ENCODE measurements at places on chromosomes 4 and X.

DNA sequence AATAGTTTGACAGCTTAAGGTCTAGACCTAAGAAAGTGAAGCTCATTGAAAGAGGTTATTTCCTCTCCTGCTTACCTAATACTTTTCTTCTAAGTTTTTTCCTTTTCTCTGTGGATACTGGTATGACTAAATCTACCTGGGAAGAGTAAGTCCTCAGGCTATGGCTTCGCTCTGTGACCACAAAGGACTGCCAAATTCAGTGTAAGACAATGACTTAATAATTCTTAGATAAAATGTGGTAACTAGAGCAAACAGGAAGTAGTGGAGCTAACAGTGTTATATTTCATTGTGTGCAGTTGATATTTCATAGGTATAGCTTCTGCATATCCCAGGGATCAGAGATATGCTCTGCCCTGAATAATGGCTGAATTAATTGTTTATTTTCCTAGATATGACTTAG is 418.9 kb downstream of the CCSER1 start:
- DNase-seq, result no peak

GRCh38 chrX:20319054-20319453 is 52.3 kb upstream of the RPS6KA3 start:
- no peak for DNase-seq

- no peak for DNase-seq
Observed at GRCh38 chrX:129726307-129727111, 12.3 kb upstream of the XPNPEP2 start.

- no peak for DNase-seq
Observed at GRCh38 chr4:33422656-33423055, 2702.5 kb downstream of the PCDH7 start.

- DNase-seq, result no peak
Observed at GRCh38 chrX:67787196-67787595, 243.4 kb downstream of the AR start.

DNA sequence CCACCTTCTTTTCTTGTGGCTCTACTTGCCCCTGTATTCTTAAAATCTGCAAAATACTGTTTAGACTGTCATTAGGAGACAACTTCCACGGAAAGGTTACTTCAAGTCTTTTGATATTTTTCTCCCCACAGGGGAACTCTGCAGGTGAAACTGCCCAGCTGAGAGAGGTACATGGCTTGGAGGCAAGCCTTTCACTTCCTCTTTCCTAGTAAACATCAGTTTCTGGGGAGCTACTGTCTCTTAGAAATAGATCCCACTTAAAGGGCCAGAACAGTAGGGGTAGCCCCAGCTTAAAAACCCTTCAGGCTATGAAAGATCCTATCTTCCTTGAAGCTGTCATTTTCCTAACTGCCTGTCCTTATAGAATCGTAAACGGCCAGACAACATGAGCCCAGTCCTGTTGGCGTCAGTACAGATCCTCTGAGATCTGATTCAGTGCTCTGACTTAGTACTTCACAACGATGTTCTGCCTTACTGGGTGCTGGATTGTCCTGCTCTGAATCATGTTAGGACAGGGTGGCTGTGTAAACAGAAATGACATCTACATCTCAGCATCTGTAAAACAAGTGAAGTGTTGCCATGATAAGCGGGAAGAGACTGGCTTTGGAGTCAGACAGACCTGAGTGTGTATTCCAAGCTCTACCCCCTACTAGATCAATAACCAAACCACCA is 102.1 kb downstream of the ITIH6 start:
- DNase-seq, result no peak

GRCh38 chr4:7170012-7170411 is 22.3 kb upstream of the SORCS2 start:
- DNase-seq, result no peak

DNA sequence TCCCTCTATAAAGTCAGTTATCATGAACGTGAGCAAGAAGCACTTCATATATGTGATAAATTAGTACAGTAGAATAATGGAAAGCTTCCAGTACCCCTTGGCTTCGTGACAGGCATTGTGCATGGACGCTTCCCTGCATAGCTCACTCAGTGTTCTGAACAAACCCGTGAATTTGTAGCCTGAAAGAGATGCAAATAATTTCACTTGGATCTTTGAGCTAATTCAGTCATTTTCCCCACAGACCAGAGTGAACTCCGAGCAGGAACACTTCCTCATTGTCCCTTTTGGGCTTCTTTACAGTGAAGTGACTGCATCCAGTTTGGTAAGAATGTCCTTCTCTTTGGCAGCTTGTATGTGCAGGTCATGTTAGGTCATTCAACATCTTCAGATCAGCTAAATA is 50.1 kb downstream of the ADD1 start:
- no peak for DNase-seq

DNA sequence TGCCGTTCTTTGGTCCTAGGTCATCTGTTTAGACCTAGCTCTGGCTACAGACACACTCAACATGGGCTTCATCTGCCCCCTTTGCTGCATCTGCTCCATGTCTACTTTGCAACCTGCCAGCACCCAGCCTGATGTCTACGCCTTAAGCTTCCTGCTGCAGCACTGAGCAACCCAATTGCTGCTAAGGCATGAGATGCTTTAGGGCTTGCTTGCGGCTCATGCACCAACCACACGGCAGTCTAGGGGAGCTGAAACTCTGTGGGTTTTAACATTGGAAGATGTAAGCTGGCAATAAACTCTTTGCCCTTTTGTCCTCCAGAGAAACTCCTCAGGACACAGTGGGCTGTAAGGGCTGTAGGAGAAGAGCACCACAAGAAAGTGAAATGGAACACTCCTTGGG is 11.7 kb upstream of the CLNK start:
- no peak for DNase-seq

GRCh38 chrX:10007621-10008020 is 40.5 kb downstream of the CLDN34 start:
- DNase-seq, result no peak

DNA sequence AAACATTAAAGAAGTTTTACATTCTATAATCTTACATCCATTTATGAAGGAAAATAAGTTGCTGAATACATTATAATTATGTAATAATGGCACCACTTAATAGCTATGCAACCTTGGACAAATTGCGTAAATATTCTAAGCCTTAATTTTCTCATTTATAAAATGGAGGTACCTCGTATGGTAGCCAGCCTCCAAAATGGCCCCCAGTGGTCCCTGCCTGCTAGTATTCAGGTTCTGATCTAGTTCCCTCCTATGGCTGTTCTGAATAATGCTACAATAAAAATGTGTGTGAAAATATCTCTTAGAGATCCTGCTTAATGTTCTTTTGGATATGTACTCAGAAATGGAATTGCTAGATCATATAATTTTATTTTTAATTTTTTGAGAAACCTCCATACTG is 11.0 kb upstream of the NKX3-2 start:
- DNase-seq, result no peak

DNA sequence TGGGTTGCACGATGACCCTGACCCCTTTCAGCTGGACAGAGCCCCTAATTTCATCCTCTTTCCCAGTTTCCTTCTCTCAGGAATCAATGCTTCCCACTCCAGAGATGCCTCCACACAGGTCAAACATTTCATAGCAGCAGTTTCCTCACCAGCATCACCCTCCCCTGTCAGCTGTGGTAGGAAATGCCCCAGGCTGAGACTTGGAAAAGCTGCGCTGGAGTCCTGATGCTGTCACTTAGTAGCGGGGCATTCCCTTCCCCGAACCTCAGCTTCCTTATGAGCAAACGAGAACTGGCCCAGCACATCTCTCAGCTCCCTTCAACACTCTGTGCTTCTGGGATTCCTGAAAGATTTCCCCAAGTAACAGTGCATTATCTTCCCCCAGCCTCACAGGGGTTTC is 2.7 kb downstream of the GJB1 start:
- DNase-seq, result no peak

DNA sequence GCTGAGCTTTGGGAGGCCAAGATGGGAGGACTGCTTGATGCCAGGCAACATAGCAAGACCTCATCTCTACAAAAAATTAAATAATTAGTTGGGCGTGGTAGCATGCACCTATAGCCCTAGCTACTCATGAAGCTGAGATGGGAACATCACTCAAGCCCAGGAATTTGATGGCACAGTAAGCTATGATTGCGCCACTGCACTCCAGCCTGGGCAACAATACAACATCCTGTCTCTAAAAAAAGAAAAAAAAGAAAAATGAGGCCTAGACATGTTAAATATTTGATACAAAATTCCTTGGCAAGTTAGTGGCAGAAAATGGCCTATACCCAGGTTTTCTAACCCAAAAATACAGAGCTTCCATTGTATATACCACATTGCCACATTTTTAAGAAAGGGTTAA is 88.1 kb upstream of the MAB21L2 start:
- no peak for DNase-seq

GRCh38 chr4:89101256-89102161 is 9.8 kb upstream of the TIGD2 start:
- DNase-seq, result no peak

GRCh38 chr4:69224891-69225290 is 10.3 kb upstream of the UGT2B11 start:
- no peak for DNase-seq

- no peak for DNase-seq
Observed at GRCh38 chr4:73021634-73022033, 47.9 kb downstream of the COX18 start.

- no peak for DNase-seq
Observed at GRCh38 chr4:139988863-139989765, 164.9 kb downstream of the MAML3 start.

DNA sequence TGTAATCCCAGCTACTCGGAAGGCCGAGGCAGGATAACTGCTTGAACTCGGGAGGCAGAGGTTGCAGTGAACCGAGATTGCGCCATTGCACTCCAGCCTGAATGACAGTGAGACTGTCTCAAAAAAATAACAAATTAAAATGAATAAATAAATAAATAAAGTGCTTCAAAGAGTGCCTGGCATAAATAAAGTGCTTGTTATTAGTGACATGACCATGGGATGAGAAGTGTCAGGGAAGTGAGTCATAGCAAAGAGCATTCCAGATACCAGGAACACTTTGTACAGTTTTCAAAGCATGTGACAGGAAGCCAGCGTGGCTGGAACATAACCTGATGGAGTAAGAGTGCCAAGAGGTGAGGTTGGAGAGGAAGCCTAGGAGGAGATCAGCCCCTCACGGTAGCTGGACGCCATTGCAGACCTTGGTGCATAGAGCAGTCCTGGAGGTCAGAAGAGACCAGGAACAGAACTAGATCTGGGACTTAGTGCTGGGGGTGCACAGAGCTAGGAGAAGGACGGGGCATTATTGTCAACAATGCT is 6.0 kb upstream of the WDR13 start:
- DNase-seq, result no peak

- DNase-seq, result no peak
Observed at GRCh38 chrX:11239230-11239629, 54.0 kb upstream of the AMELX start.

DNA sequence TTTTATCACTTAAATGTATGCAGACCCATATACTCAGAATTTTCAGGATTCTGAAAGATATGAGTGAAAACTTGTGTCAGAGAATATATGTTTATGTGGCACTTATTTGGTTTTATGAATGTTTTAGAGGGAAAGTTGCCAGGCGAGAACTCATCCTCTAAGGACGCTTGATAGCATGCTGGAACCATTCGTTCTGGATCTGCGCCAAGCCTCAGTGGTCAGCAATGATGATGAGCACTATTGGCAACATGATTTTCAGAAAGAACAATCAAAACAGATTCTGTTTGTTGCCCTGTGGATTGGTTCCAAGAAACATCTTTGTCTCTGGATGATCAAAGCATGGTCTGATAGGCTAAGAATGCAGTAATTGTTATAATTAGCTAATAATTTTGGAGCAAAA is 32.1 kb upstream of the RAPGEF2 start:
- no peak for DNase-seq

DNA sequence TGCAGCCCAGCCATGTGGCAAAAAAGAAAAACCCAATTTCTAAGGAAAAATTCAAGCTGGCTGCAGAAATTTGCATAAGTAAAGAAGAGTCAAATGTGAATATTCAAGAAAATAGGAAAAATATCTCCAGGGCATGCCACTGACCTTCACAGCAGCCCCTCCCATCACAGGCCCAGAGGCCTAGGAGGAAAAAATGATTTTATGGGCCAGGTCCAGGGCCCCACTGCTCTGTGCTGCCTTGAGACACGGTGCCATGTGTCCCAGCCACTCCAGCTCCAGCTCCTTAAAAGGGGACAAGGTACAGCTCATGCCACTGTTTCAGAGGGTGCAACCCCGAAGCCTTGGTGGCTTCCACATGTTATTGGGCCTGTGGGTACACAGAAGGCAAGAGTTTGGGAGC is 182.7 kb upstream of the FGF16 start:
- no peak for DNase-seq

GRCh38 chr4:165308606-165309005 is 18.9 kb upstream of the MSMO1 start:
- no peak for DNase-seq

- DNase-seq, result no peak
Observed at GRCh38 chr4:100118181-100118580, 72.1 kb downstream of the DDIT4L start.

GRCh38 chr4:184397516-184398163 is 76.7 kb downstream of the IRF2 start:
- DNase-seq, result no peak

DNA sequence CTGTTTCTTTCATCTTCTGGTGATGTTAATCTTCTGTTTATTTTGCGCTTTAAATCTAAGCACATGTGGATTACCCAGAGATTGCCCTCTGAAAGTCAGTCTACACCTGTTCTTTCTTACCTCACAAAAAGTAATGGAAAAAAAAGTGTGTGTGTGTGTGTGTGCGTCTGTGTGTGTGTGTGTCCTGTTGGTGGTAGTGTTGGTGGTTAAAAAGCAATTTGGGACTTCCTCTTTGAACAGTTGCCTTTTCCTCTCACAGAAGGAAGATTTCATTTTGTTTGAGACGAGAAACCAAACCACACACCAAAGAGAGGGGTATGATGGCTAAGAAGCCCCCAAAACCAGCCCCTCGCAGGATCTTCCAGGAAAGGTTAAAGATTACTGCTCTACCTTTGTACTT is at the start of gene STAP1:
STAP1 (plus strand) TSS at position 235 of the 400 bp plus-strand sequence; CDS start at position 318, 83 bp downstream.
- no peak for DNase-seq

- DNase-seq, result no peak
Observed at GRCh38 chrX:132968296-132968949, 10.0 kb upstream of the HS6ST2 start.
